Stimulated activated CD8-positive, alpha-beta memory T cell treated with anti-CD3 and anti-CD28 coated beads, Interleukin-4, amount 100 ng/mL, for 48 hours (primary cell): ENCODE measurements at places on chromosomes 1 and 21.
A peak's percentile ranks its signal among the peaks of the same experiment; 100 is the strongest.

DNA sequence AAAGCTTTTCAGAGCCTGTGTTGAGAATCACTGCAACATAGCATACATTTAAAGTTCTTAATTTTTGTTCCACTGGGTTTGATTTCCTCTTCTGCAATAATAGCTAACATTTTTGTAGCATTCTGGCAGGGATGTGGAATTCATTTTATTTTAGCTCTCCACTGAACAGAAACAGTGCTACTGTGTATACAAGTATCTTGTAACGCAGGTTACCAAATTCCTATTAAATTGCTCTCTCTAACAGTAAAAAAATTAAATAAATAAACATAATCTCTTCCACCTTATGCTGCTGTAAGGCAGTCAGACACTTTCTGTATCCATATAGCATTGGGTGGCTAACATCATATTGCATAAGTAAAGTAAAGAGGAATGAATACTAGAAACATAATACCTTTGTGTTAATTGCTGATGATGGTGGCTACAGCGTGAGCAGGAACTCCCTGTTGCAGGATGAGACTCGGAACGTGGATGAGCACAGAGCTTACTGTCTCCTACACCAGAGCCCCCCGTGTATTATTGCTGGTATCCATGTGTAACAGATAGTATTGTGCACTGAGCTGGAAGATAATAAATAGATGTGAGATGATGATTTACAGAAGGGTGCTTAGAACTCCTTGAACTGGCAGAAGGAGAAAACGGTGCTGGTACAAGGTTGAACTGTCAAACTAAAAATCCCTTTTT is 276.9 kb upstream of the SNX7 start:
- no peak for DNase-seq

DNA sequence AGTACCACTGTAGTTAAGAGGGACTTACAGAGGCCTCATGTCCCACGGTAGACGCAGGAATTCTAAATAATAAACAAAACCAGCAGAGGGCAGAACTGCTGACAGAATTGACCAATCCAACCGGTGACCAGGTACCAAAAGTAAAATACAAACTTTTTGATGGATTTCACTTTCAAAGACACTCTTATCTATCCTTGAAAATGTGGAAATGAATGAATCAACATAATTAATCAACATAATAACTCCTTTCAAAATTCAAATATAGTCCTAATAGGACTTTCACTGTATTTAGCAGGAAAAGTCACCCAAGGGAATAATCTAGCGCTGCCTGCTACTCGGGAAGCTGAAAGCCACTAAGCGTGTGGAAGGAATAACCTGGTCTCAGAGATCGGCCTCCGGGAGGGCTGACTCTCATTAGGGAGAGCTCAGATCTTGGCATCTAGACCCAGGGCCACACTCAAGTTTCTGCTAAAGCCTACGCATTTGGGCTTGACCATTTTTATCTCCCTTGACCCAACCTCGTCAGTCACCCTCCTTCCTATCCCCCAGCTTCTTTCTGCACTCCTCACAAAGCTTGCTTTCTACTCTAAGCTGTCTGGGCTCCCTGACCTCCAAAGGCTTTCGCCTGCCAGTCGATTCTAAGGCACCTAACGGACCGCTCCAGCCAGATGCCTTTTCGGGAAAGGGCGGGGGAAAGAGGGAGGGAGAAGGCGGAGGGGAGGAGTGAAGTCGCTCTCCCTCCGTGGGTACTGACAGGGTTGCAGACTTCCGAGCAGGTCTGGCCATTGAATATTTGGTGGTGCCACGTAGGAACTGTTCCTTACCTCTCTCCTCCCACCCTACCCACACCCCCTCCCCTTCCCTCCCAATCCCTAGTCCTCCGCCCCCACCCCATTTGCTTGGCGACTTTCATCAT is 1.6 kb downstream of the COL11A1 start:
- no peak for DNase-seq

GRCh38 chr21:31515253-31515652 is 144.2 kb upstream of the SOD1 start:
- no peak for DNase-seq

GRCh38 chr1:231278100-231278790 is 37.2 kb downstream of the GNPAT start:
- DNase-seq, result no peak

GRCh38 chr1:43620956-43621355 is 29.0 kb upstream of the KDM4A start:
- no peak for DNase-seq

DNA sequence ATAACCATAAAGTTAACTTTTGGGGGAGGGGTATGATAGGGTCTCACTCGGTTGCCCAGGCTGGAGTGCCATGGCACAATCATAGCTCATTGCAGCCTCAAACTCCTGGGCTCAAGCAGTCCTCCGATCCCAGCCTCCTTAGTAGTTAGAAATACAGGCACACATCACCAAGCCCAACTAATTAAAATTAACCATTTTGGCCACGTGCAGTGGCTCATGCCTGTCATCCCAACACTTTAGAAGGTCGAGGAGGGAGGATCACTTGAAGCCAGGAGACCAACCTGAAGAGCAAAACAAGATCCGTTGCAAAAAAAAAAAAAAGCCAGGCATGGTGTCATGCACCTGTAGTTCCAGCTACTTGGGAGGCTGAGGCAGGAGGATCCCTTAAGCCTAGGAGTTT is 26.6 kb upstream of the MED18 start:
- no peak for DNase-seq

DNA sequence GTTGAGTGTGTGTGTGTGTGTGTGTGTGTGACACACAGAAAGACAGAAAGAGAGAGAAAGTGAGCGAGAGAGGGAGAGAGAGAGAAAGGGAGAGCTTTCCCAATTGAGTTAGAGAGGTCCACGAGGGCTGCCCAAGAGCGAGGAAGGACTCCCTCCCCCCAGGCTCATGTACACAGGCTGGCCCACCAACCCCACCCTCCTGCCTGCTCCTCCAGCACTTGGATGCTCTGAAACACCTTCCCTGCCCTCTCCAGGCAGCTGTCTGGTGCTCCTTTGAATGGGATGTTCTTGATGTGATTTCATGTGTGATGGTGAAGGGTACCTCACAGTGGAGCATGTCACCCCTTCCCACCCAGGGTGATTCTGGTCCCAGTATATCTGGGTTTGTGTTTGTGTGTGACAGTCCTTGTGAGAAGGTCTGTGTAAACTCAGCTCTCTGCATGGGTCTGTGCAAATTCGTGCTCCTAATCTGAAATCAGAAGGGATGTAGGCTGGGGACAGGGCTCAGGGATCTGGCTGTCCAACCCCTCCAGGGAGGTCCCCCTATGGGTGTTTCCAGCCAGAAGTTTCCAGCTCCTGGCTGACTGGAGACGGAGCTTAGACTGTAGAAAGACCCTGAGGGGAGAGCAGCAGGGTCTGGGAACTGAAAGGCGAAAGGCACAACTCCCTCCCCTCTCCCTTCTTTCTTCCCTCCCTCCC is 6.8 kb upstream of the PEAR1 start:
- DNase-seq, result no peak

GRCh38 chr1:78075621-78076020 is 29.9 kb downstream of the GIPC2 start:
- no peak for DNase-seq

- no peak for DNase-seq
Measured at GRCh38 chr1:50508040-50508586, 84.9 kb upstream of the DMRTA2 start.

GRCh38 chr1:162951553-162952315 is 90.8 kb upstream of the CCDC190 start:
- no peak for DNase-seq

DNA sequence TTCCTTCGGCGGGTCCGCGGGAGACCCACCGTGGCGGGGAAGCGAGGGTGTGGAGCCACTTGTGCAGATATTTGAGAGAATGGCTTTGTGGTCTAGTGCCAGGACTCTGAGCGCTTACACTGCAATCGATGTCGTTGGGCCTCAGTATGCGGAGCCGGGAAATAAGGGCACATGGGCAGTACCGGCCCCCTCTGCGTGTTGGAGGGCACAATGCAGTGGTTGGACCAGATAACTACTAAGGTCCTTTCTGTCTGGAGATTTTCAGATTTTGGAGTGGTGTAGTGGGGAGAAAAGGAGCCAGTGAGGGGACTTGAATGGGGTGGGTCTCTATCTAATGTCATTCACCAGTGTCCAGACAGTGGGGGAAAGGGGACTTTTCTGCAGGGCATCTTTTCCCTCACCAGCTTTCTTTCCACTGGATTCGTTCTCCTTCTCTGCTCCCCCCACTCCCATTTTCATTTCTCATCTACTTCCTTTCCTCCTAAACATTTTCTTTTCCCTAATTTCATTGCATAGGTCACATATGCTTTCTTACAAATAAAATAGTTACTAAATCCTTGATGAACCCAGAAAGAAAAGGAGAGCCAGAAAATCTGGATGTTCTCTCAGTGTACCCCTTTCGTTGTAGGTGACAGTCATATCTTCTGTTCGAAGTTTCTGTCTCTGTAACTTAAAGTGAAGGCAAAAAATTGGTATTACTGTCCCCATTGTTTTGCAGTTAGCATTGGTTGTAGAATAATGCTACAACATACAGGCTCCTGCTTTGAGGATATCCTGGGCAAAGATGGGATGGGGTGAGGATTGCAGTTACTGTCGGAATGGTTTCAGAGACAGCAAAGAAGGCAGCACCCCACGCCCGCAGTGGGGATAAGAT is 1.4 kb downstream of the ATF3 start:
- DNase-seq, result peak; percentile 41

DNA sequence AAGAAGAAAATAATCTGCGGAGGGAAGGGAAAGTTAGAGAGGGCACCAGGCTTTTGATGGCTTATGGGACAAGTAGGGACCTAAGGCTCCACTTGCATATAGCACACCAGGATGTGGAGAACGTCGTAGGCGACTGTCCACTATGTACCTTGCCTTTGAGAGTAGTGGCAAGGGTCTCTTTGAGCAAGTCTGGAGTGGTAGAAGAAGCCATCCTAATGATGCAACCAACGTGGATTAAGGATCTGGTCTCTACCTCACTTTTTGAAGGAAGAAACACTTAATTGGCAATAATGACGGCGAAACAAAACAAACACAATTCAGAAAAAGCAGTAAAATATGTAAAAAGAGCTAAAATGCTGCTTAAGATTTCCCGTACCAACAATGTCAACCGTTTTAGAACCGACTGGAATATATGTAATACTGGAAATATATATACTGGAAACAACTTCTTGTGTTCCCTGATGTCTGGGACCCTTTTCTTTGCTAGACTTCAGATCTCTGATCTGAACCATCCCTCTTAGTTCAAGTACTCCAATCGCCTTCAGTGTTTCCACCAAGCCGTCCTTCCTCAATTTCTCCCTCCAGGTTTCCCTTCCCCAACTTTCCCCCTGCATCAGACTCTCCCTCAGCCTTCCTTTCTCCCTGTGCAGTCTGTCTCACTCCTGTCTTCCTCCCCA is 821 bp upstream of the KHDRBS1 start:
- no peak for DNase-seq

DNA sequence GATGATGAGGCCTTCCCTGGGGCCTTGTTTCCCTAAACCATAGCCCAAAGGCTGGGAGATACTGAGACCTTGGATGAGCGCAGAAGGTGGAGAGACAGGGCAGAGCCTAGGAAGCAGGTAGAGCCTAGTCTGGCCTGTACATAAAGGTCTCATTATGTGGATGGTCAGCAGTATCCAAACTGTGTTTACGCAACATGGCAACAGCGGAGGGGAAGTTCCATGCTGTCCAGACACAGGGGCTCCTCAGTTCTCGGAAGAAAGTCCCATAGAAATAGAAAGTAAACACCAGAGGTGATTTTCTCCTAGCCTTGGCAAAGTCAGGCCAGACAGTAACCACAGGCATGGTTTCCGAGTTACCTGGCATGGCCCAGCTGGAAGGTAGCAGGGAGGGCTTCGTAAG is 42.1 kb upstream of the MPZL1 start:
- DNase-seq, result no peak

- no peak for DNase-seq
Measured at GRCh38 chr21:44878053-44878982, 4.8 kb upstream of the PTTG1IP start.

DNA sequence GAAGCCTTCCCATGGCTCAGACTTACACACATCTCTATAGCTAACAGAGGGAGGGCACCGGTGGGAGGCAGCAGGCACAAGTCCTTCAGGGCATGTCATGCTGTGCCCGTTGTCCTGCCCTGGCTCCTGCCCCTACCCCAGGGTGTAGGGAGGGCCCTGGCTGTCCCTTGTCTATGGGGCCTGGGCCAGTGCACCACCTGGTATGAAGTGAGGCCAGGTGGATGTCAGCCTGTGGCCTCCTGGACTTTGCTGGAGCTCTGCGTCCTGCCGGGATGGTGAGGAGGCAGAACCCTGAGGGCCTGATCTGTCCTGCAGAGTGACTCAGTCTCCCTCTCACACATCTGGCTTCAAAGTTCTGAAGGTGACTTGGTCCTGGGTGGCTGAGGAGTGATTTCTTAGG is 47.3 kb upstream of the GPR37L1 start:
- DNase-seq, result no peak

DNA sequence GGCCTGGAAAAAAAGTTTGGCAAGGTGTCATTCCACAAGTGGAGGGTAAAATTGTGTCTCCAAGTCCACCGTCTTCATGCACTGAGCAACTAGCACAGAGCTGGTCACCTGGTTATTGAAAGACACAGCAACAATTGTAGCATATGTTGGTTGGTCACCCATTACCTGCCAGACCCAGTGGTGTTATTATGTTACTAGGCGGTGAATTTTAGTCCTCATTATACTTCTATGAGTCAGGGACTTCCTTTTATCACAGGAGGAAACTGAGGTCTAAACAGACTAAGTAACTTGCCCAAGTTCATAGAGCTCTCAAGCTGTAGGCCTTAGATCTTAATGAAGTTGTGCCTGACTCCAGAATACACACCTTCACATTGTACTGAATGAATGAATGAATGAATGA is 94.9 kb upstream of the VANGL1 start:
- DNase-seq, result no peak

- DNase-seq, result no peak
Measured at GRCh38 chr1:3557366-3557765, 53.9 kb downstream of the MEGF6 start.

DNA sequence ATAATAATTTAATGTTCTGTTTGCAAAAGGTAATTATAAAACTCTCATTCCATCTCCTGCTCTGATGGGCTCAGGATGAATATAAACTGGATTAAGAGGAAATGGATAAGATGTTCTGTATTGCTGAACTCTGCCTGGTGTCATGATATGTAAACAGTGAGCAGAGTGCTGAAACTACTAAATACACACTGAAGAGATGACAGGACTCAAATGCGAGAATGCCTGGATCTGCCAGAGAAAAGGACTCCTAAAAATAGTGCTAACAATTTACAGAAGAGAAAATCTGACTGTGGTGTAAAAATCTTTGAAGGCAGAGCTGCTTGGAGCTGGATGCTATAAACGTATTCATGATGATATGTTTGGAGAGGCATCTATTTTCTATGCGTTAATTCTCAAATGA is 303.2 kb downstream of the RWDD3 start:
- no peak for DNase-seq
